HL-60 (cell line): ENCODE measurements at places on chromosomes 2 and 18.

DNA sequence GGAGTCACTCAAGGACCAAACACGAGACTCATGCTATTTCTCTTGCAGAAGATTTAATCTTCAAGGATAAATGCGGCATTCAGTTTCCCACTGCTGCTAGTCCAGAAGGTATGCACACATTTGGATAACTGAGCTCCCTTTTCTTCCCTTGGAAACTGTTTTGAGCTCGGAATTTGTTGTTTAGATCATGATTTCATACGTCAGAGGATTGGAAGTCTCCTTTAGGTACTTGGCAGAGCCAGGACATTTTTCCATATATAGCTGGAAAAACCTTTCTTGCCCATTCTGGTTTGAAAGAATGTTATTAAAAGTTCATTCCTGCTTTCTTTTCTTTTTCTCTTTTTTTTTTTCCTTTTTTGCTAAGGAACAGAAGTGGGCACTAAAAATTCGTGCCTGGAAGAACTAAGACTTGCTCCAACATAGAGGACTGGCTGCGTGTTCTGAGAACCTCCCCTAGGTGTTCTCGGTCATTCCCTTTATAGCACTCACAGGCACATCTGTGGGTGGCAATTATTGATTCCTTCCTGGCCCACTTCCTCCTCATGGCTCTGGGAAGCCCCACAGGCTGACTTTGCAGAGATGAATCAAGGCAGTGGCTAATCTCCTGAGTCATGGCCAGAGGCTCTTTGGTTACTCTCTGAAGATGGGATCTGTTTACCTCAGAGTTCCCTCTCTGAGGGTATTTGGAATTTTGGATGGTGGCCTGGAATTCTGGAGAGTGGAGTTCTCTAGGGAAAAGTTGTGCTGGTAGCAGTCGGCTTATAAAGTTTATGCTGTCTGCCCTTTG, 104.8 kb downstream of the PLCL1 start:
- no peak for DNase-seq

GRCh38 chr2:75108937-75109482, 90.3 kb downstream of the TACR1 start:
- DNase-seq, result no peak

GRCh38 chr2:134536296-134536695, 182.5 kb downstream of the TMEM163 start:
- no peak for DNase-seq

DNA sequence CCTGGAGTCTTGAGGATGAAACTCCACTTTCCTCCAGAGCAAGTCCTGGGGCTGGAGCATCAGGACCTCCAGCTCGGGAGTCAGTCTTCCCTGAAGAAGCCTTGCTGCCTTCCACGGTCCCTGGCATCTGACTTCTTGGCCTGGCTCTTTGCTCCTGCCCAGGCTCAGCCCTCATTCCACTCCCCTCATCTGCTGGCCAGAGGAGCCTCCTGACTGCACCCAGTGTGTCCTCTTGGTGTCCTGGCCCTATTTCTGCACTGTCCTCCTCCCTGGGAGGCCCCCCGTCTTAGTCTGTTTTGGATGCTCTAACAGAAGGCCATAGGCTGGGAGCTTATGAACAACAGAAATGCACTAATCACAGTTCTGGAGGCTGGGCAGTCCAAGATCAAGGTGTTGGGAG, 231.5 kb downstream of the LOXHD1 start:
- DNase-seq, result no peak

DNA sequence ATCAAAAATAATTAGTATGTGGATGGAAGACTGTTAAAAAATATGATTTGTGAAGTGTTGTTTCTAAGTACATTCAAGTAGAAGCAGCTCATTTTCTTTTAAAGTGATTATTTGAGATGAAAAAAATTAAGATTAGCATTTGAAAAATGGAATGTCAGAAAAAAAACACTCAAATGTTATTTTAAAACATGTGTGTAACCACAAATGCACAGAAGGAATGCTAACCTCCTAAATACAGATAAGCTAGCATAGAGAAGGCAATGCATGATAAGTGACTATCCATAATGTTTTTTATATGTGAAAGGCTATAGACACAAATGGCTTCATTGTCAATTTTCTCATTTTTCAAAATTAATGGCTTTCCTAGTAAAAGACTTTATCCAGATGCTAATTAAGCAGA, 198.9 kb downstream of the NYAP2 start:
- DNase-seq, result no peak
